ENCODE measurements at places on chromosomes 5 and 9.

DNA sequence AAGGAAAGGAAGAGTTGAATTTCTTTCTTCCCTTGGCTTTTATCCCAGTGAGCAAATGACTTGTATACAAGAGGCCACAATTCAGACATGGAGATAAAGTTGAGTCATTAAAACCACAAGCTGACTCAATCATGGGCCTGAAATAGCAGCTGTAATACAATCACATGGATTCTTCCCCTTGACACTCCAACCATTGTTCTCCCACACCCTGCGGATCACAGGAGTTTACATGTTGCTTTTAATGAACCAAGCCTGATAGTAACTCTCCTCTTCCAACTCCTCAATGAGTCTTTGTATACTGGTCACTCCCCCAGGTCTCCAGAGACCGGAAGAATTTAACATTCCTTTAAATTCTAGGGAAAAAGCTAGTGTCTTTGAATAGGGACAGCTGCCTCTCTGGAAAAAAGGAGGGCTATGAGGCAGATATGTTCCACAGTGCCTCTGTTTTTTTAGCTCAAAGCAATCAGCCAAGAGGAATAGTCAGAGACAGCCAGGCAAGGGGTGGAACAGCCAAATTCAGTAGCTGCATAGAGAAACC lies 32.4 kb downstream of the PCDHGC5 start:
- DNase-seq, result no peak

DNA sequence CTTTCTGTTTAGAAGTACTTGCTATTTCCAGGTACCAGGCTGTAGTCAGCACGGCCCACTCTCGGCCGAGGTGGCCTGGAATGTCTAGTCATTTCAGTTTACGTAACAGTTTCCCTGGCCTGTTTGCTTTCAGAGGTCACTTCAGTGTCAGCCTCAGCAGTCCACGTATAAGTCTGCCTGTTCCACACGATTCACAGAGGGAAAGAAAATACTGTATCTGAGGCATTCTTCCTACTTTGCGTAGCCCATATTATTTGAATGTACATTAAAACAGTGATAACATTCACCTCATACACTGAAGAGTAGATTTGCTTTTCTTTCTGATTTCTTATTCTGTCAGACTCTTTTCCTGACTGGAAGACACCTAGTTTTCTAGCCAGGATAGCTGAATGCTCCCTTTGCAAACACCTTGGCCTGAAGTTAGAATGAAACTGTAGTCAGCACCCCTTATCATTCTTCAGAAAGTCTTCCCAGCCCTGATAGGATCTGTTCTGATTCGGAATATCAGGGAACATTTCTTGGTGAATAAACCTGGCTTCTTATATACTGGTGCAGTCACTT lies 140.9 kb downstream of the AOPEP start:
- no peak for DNase-seq

GRCh38 chr5:178469011-178469974 lies 120.9 kb downstream of the COL23A1 start:
- DNase-seq, result peak; percentile 19

- DNase-seq, result no peak
These were observed 119.5 kb upstream of the PCA3 start for GRCh38 chr9:76644647-76645250.

- DNase-seq, result no peak
These were observed 501.5 kb downstream of the SPATA31D1 start for GRCh38 chr9:82490019-82490499.

DNA sequence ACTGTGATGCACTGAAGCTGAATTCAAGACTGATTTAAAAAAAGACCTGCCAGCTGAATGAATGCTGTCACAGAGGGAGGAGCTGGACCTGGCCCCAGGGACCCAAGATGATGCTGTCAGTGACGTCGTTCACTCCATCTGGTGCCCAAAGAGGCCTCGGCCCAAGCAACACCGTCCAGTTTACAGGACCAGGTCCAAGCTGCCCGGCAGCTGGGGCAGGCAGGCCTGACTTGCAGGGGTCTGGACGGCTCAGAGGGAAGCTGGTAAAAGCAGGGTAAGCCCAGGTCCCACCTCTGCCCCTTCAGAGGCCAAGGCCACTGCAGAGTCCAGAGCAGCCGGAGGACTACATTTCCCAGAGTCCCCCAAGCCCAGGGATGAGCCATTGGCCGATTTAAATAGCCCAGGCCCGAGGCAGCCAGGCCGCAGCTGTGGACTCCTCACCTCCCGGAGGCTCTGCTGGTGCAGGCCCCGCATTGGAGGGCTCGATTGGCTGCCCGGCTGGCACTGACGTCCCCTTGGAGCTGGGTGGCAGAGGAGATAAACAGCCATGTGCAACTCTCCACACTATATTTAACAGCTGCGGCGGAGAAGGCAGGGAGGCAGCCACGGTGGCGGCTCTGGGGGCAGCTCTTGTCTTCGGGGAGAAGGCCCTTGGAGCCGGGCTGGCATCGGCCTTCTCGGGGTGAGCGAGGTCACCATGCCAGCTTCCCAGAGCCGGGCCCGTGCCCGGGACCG lies at the start of gene PLPP7:
TSS of gene PLPP7 (plus strand) at position 423 of the 735 bp plus-strand sequence. CDS start at position 698, 275 bp downstream.
- no peak for DNase-seq

DNA sequence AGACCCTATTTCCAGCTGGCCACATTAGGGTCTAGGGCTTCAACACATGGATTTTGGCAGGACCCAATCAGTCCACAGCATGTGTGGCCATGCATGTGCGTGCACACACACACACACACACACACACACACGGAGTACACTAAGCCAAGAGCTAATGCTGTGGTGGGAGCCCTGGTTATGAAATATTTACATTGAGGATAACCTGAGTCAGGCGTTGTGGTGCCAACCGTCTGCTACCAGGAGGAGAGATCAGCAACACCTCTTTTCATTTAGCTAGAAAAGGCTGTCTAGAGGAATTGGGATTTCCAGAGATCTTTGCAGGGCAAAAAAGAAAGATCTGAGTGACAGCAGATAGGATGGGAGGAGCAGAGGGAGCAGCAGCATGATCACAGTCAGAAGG lies 141.5 kb downstream of the TRPM3 start:
- DNase-seq, result no peak

GRCh38 chr9:36156116-36156515 lies 13.1 kb upstream of the CCIN start:
- DNase-seq, result no peak

GRCh38 chr5:80608731-80609130 lies 38.7 kb upstream of the ANKRD34B start:
- no peak for DNase-seq

GRCh38 chr5:135878156-135878620 lies 17.5 kb downstream of the IL9 start:
- DNase-seq, result no peak

- DNase-seq, result no peak
These were observed 205.5 kb downstream of the ARRDC3 start for GRCh38 chr5:91177639-91178038.

GRCh38 chr5:50763351-50763750 lies 96.9 kb downstream of the PARP8 start:
- no peak for DNase-seq

- DNase-seq, result no peak
These were observed 34.4 kb downstream of the FAM240B start for GRCh38 chr9:38685535-38685934.

GRCh38 chr9:103721056-103721455 lies 373.1 kb upstream of the SMC2 start:
- no peak for DNase-seq

DNA sequence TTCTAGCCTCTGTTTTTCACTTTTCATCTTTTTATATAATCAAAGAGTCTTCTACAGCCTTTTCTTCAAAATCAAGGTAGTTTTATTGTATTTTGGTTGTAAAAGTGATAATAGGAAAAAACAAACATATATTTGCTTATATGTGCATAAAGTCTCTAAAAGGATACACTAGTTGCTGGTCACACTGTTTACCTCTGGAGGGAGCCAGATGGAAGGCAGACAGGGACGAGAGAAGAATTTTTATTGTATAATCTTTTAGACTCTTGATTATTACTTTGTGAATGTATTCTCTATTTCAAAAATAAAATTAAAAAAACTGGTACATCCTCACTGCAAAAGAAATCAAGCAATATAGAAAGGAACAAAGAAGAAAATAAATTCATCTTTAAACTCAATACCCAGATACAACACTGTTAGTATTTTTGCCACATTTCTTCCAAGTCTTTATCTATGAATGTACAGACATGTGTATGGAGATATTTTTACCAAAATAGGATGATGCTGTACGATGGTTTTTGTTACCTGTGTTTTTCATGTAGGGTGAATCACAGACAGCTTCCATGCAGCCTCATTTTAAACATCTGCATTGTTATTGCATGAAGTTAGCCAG lies 6.1 kb upstream of the RNF183 start:
- peak; percentile 73 for DNase-seq

DNA sequence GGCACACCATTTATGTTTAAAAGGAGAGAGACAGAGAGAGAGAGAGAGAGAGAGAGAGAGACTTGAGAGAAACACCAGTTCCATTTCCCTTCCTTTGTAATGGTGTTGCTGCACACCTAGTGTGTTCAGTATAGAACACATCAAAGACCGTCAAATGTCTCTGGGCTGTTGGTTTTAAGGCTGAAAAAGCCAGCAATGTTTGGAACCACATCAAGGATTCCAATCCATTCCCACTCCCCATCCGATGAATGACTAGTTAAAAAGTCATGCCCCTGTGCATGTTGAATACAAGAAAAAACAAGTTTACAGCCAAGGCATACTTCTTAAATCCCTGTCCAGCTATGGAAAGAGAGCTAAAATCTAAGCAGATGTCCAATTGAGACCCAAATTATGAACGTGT lies 83.0 kb upstream of the IFNE start:
- DNase-seq, result no peak

DNA sequence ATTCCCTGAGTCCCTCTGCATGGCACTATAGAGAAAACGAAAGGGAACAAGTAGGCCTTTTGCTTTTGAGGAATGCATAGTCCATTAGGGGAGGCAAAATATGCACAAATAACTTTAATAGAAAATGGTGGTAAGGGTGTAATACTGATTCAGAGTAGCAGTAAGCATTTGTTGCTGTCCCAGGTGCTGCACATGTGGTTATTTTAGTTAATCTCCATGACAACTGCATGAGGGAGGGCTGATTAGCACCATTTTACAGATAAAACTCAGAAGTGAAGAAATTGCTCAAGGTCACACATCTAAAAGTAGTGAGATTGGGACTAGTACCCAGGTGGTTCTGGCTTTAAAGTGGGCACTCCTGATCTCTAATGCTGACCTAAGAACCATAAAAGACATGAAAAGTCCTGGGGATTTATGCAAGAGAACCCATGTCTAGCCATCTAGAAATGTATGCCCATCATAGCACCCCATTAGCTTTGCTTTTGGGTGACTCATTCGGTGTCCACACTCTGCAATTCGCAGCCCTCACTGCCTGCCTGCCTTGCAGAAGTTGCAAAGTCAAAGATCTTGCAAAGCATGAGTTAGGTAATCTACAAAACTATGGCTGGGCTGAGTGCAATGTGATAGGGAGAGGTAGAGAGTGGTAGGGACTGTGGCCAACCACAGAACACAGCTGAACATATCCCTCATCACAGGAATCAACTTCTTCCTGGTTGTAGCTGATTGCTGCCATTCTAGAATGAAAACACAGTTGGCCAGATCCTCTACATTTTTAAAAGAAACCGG lies 195.2 kb downstream of the PTTG1 start:
- no peak for DNase-seq

- no peak for DNase-seq
These were observed 434.1 kb downstream of the PLK2 start for GRCh38 chr5:58025809-58026208.

DNA sequence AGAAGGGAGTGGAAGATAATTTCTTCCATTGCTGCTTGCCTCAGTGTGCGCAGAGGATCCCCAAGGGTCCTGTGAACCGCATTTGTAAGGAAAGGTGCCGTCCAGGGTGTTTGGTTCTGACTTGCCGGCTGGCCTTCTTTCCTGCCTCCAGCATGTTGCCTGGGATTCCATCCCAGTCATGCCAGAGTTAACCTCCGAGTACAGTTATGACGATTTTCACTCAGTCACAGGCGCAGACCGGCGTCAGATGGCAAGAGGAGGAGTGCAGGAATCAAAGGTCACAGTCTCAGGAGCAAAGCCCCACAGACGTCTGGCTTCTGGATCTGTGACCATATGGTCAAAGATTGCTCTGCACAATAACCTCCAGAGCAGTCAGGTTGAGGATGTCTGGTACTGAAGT lies 5.9 kb upstream of the GADD45G start:
- DNase-seq, result no peak

- no peak for DNase-seq
These were observed 2.3 kb upstream of the HEMGN start for GRCh38 chr9:97940233-97940632.

- no peak for DNase-seq
These were observed 36.4 kb upstream of the TCF7 start for GRCh38 chr5:134077926-134078580.

- no peak for DNase-seq
These were observed 44.0 kb upstream of the PLPP1 start for GRCh38 chr5:55578771-55579170.

GRCh38 chr5:29697785-29698414 lies 1495.6 kb upstream of the CDH6 start:
- no peak for DNase-seq

Data from Peyer's patch (tissue), 4 donors.